ENCODE measurements at places on chromosomes 2 and 18. TPM values are rescaled to one million over a fixed set of nuclear protein-coding genes. Genes with fewer than 3 reads are reported as not detected.

The ASIC4 gene
- total RNA-seq = not detected

The CD8A gene
- total RNA-seq = under 0.01 TPM

The ESCO1 gene
- total RNA-seq = 10.0 TPM

The CASP10 gene
- total RNA-seq = 40.7 TPM

The RTP5 gene
- not detected for total RNA-seq

DNA sequence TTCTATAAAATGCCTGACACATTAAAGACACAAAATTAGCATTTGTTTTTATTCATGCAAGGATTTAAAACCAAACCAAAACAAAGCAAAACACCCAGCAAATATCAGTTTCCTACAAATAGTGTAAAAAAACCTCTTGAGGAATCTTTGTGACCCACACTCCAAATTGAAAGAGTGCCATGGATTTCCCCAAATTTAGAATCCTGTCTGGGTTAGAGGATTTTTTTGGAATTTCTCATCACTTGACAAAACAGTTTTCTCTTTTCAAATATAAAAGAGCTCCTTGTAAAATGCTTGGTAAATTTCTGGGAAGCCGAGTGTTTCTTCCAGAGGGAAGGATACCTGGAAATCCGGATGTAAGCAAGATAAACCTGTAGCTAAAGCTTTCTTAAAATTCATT lies 1.7 kb upstream of the FN1 start:
- DNase-seq = no peak

DNA sequence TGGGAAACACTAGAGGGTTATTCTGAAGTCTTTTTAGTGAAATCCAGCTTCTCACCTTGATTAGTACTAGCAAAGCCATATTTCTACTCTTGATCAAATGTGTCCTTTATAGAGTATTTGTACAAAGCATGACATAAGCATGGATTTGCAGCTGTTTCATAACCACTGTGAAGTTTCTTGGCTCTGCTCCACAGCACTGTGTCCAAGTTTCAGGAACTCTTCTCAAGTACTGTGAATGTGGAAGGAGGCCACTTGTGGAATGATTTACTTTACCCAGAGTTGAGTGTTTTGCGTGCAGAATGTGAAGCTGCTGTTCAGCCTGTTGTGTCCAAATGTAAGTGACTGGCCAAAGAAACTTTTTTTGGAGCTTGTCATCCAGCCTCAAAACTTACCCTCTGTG lies 16.2 kb upstream of the MAPRE2 start:
- DNase-seq = no peak
